Fibroblast of skin of right biceps (primary cell): ENCODE measurements at places on chromosomes 1 and 21.

GRCh38 chr1:201172326-201172725, 18.1 kb upstream of the TMEM9 start:
- DNase-seq, result no peak

DNA sequence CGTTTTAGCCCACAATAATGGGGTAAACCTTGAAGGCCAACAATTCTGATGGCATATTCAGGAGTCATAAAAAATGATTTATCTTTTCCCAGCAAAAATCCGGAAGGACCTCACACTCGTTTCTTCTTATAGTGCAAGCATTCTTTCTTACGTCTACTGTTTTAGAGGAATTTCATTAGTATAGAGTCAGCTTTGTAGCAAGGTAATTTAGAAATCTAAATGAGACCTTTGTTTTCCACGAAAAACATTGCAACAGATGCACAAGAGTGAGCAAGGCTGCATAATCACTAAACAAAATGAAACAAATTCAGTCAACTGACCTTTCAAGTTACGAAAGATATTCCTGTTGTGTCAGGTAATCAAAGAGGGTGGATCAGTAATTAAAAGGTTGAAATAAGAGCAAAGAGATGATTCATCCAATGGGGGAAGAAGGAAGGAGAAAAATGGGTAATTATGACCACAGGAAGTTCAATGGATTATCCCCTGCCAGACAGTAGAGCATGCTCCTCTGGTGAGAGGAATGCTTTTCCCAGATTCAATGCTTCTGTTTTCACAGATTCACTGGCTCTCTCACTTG, 560 bp upstream of the CSDE1 start:
- peak; percentile 54 for DNase-seq

DNA sequence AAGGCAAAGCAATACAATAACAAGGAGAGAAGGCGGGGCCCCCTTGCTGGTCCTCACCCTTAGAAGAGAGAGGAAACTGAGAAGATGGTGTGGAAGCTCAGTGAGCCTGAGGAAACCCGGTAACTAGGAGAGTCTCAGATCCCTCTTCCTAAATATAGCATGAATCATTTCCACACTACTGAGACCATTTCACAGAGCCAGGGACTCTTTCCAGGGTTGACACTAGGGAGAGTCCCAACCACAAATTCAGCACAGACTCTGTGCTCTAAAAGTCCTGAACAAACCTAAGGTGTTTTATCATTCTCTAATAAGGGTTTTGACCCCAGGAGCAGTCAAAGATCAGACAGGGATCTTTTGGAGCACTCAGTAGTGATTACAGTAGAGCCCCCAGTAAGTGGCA, 647.7 kb downstream of the KCNT2 start:
- DNase-seq, result no peak

DNA sequence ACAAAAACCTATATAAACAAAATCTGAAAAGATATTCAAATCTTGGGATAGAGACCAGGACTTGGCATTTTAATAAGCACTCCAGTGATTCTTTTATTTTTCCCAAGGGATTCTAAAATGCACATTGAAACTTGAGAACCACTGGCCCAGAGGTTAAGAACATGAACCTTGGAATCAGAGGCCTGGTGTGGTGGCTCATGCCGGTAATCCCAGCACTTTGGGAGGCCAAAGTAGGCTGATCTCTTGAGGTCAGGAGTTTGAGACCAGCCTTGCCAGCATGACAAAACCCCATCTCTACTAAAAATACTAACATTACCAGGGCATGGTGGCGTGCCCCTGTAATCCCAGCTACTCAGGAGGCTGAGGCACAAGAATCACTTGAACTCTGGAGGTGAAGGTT, 12.9 kb upstream of the CEP85 start:
- DNase-seq, result no peak

- peak; percentile 85 for DNase-seq
Observed at GRCh38 chr1:97849345-97850340, 71.2 kb downstream of the DPYD start.

- DNase-seq, result no peak
Observed at GRCh38 chr1:91099746-91100621, 78.1 kb upstream of the ZNF644 start.
